ENCODE measurements at places on chromosomes 1 and 21.
A peak's percentile ranks its signal among the peaks of the same experiment; 100 is the strongest.

DNA sequence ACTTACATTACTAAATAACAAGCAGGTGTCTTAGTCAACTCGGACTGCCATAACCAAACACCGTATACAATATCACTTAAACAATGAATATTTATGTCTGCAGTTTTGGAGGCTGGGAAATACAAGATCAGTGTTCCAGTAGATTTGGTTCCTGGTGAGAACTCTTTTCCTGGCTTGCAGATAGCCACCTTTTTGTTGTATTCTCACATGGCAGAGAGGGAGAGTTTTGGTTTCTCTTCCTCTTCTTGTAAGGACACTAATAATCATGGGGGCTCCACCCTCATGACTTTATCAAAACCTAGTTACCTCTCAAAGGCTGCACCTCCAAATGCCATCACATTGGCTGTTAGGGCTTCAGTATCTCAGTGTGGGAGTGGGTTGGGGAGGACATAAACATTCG lies 82.9 kb upstream of the CACYBP start:
- no peak for DNase-seq

- peak; percentile 10 for DNase-seq
These were observed 14.5 kb upstream of the C1orf141 start for GRCh38 chr1:67149179-67149770.

- no peak for DNase-seq
These were observed 298.8 kb upstream of the LYPLAL1 start for GRCh38 chr1:218874801-218875400.

DNA sequence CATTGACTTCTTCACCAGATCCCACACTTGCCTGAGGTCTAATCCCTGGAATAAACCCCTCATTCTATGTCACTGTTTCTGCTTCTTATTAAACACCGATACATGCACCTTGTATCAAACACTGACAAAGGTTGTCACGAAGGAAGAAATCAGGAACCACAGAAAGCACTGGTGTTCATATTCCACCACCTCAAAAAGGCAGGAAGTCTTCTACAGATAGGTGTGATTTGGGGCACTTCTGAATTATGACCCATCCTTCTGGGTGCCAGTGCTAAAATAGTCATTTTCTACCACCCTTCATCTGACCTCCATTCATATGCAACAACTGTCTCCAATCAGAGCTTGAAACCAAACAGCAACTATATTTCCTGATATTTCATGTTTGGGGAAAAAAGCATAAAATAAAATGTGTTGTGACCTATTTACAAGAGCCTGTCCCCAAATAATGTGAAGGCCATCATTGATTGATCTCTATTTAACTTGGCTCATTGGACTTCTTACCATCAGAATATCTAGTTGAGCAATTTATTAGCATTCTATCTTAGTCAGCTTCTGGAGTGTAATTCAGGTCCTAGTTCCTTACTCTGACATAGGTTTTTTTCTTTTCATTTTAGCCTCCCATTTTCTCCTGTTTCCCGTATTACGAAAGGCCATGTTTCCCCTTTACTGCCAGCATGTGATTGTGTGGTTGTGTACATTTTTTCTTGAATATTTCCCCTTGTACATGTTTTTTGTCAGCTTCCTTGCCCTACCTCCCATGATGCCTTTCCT lies 43.1 kb downstream of the DUSP10 start:
- no peak for DNase-seq

DNA sequence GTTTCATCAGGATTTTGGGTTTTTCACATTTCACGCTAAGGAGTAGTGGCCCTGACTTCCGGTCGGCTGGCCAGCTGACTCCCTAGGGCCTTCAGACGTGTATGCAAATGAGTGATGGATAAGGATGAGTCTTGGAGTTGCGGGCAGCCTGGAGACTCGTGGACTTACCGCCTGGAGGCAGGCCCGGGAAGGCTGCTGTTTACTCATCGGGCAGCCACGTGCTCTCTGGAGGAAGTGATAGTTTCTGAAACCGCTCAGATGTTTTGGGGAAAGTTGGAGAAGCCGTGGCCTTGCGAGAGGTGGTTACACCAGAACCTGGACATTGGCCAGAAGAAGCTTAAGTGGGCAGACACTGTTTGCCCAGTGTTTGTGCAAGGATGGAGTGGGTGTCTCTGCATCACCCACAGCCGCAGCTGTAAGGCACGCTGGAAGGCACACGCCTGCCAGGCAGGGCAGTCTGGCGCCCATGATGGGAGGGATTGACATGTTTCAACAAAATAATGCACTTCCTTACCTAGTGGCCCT lies 23.1 kb upstream of the TNFRSF1B start:
- peak; percentile 19 for DNase-seq

- DNase-seq = no peak
These were observed 287.1 kb upstream of the ADGRL4 start for GRCh38 chr1:79293611-79294010.

DNA sequence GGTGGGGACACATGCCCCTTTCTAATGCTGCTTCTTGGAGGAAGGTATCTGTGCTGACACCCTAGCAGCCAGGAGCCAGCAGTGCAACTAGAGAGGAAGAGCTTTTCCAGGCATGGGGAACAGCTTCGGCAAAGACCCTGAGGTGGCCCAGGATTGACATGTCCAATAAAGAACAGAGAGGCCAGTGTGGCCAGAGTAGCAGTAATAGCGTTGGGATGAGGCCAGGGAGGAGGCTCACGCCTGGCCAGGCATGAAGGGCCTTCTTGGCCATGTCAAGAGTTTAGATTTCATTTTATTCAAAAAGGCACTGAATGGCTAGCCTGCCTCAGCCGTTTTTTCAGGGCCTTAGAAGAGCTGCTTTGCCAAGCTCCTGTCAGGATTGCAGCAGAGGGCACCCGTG lies 16.3 kb upstream of the ADAMTSL4 start:
- DNase-seq = no peak

DNA sequence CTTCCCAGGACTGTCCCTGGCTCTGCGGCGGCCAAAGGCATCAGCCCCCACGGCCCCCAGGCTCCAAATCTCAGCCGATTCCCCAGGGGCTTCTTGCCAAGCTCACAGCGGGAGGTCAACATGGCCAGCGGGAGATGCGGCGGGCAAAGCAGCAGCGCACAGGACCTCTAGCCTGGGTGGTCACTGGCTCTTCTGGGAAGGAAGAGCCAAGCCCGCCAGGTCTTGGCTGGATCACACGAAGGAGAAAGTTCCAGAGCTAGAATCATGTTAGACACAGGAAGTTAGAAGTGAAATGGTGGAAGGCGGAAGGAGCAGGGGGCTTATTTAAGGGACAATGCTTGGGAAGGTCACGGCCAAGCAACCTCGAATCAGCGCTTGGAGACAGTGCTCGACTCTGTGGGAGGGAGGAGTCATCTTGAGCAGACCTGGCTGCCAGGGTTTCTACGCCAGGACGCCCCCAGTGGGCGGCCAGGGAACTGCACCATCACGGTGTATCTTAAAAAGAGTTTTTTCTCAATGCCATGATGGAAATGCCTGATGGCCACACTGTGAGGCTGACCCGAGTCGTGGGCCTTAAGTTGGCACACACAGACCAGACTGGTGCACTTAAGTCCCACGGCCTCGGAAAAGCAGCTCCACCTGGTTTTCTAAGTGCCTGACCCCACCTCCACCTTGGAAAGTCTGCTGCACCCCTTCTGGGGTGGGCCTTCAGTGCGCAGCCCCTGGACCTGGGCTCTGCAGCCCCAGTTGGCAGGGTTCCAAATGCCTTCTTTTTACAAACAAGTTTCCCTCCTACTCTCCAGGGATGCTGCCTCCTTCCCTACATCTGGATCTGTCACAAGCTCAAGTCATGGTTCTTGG lies 29.3 kb downstream of the SLC66A1 start:
- DNase-seq = peak; percentile 38
